KBM-7 (cell line): ENCODE measurements at places on chromosomes 12 and 14.

- no peak for DNase-seq
These were observed 50.9 kb downstream of the SNAPC1 start for GRCh38 chr14:61813096-61813606.

- no peak for DNase-seq
These were observed 33.2 kb downstream of the CPNE8 start for GRCh38 chr12:38872156-38872555.

DNA sequence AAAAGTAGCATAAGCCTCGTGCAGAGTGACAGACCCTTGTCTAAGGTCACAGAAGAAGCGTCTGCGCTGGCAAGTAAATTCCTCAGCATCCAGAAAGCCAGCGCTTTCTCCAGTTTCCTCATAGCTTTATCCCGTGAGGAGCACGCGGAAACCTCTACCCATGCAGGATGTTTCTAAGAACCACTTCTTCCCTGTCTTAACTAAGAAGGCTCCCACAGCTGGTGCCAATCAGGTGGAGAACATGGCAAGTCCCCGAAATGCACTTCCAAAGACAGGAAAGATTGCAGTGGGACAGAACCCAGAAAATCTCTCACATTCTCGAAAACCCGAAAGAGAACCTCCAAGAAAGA is 968 bp upstream of the ARID4A start:
- DNase-seq: no peak

- DNase-seq: peak; percentile 18
These were observed 42.8 kb upstream of the CMKLR1 start for GRCh38 chr12:108381787-108382436.

- no peak for DNase-seq
These were observed 443 bp downstream of the MAGOHB start for GRCh38 chr12:10612984-10613348.

GRCh38 chr12:104712477-104712876 is 245.6 kb downstream of the SLC41A2 start:
- DNase-seq: no peak
